Colonic mucosa (tissue), 4 donors: ENCODE measurements at places on chromosomes 2 and 18. TPM values are rescaled to one million over a fixed set of nuclear protein-coding genes. Genes with fewer than 3 reads are reported as not detected.

The ASXL2 gene
- total RNA-seq, result 28.6 TPM

The CFAP53 gene
- total RNA-seq, result 0.16 TPM

The SOX11 gene
- total RNA-seq, result 0.35 TPM

- H3K36me3 ChIP-seq, result no peaks in the 10 kb centered on the region
- H3K27ac ChIP-seq, result no peak overlapping the region
- no peak for DNase-seq
- no peak overlapping the region for H3K4me3 ChIP-seq
- H3K4me1 ChIP-seq, result no peaks in the 10 kb centered on the region
- H3K27me3 ChIP-seq, result no peaks in the 10 kb centered on the region
Observed at GRCh38 chr2:60602388-60602787, 48.9 kb upstream of the BCL11A start.

GRCh38 chr2:122977580-122977979 lies 1047.5 kb upstream of the CNTNAP5 start:
- H3K27me3 ChIP-seq, result no peaks in the 10 kb centered on the region
- no peak overlapping the region for H3K27ac ChIP-seq
- no peak for DNase-seq
- H3K4me3 ChIP-seq, result no peak overlapping the region

GRCh38 chr2:120013597-120014223 lies 833 bp downstream of the EPB41L5 start:
- peak overlapping the region; percentile 83 for H3K27ac ChIP-seq
- H3K36me3 ChIP-seq, result no peaks in the 10 kb centered on the region
- peak; percentile 70 for DNase-seq
- no peaks in the 10 kb centered on the region for H3K4me1 ChIP-seq

DNA sequence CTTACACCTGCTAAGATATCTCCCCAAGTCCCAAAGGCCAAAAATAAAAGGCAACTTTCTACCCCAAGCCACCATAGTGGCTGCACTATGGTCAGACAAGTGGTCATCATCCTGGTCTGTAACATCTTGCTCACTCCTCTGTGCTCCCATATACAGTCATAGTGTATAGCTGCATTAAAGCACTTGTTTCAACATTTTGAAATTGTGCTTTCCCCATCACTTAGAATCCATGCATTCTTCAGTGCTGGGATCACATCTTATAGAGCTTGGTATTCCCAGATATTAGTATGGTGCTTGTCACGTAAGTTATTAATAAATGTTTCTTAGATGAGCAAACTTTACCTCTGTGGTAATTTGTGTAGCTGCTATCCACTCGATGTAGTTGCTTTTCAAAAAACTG lies 40.4 kb upstream of the CDC42EP3 start:
- H3K27ac ChIP-seq, result no peak overlapping the region
- H3K27me3 ChIP-seq, result no peaks in the 10 kb centered on the region
- no peaks in the 10 kb centered on the region for H3K4me1 ChIP-seq

- no peak for DNase-seq
- H3K36me3 ChIP-seq, result no peaks in the 10 kb centered on the region
- H3K27me3 ChIP-seq, result no peaks in the 10 kb centered on the region
- H3K27ac ChIP-seq, result no peak overlapping the region
- no peak overlapping the region for H3K4me3 ChIP-seq
Observed at GRCh38 chr2:235059161-235059560, 107.3 kb downstream of the SH3BP4 start.

- no peak overlapping the region for H3K27ac ChIP-seq
- H3K4me3 ChIP-seq, result no peak overlapping the region
- no peaks in the 10 kb centered on the region for H3K36me3 ChIP-seq
- no peaks in the 10 kb centered on the region for H3K27me3 ChIP-seq
- DNase-seq, result no peak
- H3K4me1 ChIP-seq, result no peaks in the 10 kb centered on the region
Observed at GRCh38 chr2:101534149-101534611, 59.3 kb upstream of the RFX8 start.
